Activated CD8-positive, alpha-beta memory T cell treated with anti-CD3 and anti-CD28 coated beads for 24 hours (primary cell): ENCODE measurements at places on chromosomes 16 and 17.

GRCh38 chr16:66936889-66937554, 1.7 kb downstream of the CES2 start:
- DNase-seq, result no peak

DNA sequence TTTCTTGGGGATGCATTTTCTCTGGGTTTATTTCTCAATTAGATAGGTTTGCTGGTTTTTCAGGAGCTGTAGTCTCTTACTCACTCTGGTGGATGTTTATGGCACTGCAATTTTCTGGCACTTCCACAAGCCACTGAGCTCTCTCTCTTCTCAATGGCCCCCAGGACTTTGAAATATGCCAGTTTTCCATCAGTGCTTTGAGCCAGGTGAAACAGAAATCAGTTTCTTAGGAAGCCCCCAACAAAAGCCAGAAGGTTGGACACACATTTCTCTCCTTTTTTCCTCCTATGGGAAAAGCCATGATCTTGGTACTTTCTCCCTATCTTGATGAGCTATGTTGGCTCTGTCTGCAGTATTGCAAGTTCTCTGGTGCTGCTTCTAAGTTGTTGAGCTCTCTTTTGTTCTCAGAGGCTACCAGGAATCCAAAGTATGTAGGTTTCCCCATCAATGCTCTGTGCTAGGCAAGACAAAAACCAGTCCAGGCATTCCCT, 90.7 kb upstream of the SMIM36 start:
- no peak for DNase-seq

DNA sequence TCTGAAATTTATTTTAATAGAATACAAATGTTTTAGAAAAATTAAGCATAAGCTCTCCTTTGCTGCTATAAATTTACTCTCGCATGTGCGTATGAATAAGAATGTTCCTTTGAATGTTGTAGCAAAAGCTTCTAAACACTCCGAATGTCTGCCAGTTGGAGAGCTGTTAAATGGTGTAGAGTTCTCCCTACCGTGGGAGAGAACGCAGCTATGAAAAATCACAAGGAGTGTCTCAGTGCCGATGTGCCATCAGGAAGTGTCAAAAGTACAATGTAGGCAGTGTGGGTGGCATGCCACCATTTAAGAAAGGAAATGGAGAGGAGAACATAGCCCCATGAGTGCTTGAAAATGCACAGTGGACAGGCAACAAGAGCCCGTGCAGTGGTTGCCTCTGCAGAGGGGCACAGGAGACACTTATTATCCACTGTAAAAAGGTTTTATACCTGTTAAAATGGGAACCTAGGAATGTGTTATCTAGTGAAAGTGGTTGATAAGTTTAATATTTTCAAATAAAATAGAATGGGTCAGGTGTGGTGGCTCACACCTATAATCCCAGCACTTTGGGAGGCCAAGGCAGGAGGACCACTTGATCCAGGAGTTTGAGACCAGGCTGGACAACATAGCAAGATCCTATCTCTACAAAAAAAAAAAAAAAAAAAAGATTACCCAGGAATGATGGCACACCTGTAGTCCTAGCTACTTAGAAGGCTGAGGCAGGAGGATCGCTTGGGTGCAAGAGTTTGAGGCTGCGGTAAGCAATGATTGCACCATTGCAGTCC, 144.0 kb downstream of the SOCS1 start:
- no peak for DNase-seq

GRCh38 chr16:88713054-88713453, 6.8 kb downstream of the CTU2 start:
- DNase-seq, result no peak

GRCh38 chr17:42525221-42525620, 10.8 kb upstream of the NAGLU start:
- no peak for DNase-seq

DNA sequence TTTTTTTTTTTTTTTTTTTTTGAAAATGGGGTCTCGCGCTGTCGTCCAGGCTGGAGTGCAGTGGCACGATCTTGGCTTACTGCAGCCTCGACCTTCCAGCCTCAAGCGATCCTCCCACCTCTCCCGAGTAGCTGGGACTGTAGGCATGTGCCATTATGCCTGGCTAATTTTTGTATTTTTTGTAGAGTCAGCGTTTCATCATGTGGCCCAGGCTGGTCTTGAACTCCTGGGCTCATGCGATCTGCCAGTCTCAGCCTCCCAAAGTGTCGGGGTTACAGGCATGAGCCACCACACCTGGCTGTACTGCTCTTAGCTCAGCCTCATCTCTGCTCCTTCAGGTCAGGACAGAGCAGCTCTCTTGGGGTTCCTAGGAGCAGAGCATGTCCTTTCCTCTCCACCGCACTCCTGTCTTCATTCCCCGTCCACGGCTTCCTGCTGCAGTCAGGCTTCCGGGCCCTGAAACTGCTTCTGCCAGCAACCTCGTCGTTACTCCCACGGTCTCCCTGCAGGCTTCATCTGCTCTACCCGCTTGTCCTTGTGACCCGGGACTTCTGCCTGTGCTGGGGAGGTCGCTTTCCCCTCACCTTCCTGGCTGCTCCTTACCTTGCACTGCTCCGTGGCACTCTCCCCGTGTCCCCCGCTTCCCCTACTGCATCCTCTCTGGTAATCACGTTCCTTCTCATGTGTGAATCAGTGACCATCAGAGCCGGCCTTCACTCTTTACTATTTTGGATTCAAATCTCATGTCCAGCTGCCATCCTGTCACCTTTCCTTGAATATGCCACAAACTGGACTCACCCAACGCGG, 38.0 kb downstream of the PRMT7 start:
- DNase-seq, result no peak

DNA sequence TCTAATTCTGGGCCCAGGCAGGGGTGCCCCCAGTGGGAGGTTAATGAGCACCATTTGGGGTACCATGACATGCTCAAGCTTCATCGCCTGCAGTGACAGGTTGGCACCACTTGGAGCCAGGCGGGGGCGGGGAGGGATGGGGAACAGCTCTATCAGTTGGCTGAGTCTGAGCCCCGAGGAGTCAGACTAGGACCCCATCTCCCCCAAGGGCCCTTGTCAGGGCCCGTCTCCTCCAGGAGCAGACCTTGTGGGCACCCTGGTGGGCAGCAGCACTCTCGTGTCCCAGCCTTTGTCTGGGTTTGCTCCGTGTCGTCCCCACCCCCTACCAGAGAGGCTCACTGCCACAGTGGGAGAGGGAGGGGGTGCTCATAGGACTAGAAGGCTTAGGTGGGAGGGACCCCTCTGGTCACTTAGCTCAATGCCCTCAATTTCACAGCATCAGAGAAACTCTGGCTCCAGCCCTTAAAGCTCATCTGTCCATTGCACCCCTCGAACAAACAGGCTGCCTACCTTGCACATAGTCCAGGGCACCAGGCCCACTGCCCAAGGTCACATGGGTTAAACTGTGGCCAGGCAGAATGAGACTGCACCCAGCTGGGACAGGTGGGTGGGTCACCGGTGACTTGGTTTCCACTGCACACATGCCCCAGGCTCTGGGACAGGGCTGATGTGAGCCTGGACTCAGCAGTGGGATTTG, 4.1 kb downstream of the PPP1R9B start:
- DNase-seq, result no peak

GRCh38 chr17:5541610-5542202, 42.6 kb downstream of the NLRP1 start:
- peak; percentile 26 for DNase-seq

DNA sequence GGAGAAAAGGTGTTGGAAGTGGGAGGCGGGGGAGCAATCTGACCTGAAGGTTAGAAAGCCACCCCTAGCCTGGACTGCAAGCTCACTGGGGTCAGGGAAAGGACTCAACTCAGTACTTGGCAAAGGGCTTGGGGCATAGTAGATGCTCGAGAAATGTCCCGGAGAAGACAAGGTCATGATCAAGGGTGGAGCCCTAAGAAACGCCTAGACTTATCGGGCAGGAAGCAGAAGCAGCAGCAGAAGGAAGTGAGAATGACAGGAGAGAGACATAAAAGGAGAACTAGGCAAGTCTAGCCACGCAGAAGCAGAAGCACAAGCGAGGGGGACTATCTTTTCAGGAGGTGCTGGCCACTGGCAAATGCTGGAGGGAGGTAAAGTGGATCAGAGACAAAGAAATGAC, 10.2 kb downstream of the COTL1 start:
- DNase-seq, result no peak

DNA sequence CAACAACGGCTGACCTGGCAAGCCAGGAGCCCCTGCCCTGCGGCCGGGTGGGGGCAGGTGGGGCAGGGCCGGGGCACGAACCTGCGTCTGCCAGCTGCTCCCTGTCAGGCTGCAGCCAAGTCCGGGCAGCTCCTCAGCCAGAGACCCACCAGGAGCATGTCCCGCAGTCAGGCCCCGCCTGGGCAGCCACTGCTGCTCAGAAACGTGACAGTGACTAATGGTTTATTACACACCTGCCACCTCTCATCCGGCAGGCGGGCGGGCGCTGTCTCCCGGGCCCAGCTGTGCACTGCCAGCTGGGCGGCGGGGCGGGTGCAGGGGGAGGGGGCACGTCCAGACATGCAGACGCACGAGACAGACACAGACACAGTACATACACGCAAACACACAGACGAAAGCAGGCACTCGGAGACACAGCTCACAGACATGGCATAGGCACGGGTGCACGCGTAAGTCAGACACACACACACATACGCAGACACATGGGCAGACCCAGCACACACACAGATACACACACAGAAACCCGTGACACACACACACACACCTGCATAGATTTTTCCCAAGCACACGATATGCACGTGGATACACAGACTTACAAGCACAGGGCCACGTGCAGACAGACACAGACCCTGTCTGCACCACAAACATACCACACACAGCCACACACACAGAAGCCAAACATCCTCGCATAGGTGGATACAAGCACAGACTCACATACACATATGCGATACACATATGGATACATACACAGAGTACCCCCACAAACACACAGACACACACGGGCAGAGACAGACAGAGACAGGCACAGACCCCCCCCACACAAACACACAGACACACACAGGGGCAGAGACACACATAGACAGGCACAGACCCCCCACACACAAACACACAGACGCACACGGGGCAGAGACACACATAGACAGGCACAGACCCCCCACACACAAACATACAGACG, 248.3 kb upstream of the CIBAR2 start:
- DNase-seq, result no peak

GRCh38 chr17:43399839-43400328, 1.1 kb downstream of the ARL4D start:
- DNase-seq, result no peak

DNA sequence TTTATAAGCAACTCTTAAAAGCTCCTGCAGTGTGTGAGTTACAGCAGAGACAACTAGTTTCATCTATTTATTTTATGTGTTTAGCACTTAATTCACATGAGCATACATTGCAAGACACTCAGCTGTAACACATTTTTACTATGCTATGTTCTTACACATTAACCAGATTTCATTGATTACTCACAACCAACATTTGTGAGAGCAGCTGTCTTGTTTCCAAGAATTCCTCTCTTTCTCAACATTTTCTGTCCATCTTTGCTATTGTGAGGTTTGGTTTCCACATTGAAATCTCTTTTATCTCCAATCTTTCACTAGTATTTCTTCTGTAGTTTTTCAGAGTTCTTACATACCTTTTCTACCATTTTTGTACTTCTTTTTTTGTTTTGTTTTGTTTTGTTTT, 51.2 kb downstream of the COPRS start:
- no peak for DNase-seq

- DNase-seq, result no peak
These were observed 17.0 kb upstream of the KRT20 start for GRCh38 chr17:40901981-40902474.

DNA sequence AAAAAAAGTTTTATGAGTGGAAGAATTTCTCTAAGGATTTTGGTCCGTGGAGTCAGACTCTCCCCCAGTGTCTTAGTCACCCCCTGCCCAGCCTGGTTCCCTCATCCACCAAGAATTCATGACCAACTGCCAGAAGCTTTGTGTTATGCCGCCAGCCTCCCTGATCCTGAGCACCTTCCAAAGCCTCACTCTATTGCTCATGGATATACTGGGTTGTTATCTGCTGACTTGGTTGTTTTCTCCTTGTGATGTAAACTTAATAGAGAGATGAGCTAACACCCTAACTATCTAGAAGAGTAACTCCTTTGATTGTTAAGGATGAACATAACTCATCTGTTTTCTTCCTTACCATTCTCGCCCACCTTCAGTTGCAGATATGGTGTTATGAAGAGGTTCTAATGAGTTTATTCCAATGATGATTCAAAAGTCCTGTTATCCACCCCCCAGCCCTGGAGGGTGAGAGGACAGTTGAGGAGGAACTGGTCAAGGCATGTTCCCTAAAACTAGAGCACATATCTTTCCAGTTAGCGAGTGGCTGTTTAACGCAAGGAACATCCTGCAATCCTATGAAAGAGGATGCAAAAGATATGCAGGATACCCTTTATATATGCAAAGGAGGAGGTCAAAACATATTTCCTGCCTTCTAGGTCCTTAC, 1.5 kb upstream of the PSMD3 start:
- no peak for DNase-seq

GRCh38 chr16:12318661-12319427, 342.3 kb downstream of the SNX29 start:
- DNase-seq, result no peak

DNA sequence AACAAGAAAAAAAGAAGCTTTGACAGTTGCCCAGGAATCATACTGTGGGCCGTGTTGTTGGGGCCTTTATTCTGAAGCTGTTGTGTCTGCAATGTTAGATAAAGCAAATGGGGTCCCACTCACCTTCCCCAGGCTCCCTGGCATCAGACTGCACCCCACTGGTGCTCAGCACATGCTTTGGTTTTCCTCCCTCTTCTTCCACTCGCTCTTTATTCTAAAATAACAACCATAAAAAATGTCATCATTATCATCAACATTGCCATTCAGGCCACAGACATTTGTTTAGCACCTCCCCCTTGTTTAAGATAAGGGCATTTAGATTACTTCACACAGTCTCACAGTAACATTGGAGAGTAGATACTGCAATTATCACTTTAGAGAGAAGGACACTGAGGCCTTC, 8.2 kb downstream of the MYLK3 start:
- DNase-seq, result no peak

DNA sequence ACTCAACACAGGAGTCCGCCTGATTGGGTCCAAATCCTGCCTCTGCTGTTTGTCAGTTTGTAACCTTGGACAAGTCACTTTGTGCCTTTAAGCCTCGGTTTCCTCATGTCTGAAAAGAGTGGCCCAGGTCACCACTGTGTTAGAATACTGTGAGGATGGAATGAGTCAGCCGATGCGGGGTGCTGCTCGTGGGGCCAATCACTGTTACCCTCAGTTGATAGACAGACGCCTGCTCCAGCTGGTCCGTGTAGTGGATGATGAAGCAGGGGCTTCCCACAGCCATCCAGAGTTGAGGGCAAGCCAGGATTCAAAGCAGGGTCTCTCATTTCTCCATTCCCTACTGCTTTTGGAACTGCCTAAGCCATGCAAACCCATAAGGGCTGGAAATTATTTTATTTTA, 5.8 kb downstream of the FBXL19 start:
- DNase-seq, result no peak
